ENCODE measurements at places on chromosomes 16 and 17.

DNA sequence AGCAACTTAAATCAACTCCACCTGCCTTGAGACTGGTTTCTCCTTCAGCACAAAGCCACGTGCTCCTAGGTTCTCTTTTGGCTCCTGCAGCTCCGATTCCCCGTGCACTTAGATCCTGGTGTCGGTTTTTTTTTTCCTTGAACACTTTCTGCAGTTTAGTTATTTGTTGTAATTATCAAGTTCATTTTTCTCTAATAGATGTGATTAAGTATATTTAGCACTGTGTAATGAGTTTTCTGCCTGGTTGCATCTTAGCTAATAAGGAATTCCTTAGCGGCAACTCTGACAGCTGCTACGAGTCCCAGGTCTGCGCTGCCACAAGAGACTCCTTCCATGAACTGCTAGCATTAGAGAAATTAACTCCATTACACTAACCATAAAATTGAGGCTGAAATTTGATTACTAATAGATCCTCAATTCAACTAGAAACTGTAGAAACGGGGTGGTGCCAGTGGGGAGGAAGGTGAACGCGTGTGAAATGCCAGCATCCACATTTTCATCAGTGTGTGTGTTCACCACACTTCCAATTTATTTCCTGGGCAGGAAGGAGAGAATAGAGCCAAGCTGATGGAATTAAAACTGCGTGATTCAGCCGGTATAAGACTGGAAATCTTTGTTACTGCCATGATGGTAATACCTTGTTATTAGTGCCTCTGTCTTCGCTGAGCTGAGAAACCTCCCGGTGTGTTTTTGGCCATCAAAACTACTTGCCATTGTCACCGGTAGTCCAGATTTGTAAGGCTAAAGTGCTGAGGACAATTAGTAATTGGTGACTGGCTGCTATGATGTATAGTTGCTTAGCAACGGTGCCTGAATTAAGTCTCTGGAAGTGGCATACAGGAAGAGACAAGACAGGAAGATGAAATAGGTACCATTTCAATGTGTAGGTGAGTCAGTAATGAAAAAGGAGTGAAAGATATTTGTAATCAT is 232.4 kb downstream of the IRX3 start:
- no peak for DNase-seq

DNA sequence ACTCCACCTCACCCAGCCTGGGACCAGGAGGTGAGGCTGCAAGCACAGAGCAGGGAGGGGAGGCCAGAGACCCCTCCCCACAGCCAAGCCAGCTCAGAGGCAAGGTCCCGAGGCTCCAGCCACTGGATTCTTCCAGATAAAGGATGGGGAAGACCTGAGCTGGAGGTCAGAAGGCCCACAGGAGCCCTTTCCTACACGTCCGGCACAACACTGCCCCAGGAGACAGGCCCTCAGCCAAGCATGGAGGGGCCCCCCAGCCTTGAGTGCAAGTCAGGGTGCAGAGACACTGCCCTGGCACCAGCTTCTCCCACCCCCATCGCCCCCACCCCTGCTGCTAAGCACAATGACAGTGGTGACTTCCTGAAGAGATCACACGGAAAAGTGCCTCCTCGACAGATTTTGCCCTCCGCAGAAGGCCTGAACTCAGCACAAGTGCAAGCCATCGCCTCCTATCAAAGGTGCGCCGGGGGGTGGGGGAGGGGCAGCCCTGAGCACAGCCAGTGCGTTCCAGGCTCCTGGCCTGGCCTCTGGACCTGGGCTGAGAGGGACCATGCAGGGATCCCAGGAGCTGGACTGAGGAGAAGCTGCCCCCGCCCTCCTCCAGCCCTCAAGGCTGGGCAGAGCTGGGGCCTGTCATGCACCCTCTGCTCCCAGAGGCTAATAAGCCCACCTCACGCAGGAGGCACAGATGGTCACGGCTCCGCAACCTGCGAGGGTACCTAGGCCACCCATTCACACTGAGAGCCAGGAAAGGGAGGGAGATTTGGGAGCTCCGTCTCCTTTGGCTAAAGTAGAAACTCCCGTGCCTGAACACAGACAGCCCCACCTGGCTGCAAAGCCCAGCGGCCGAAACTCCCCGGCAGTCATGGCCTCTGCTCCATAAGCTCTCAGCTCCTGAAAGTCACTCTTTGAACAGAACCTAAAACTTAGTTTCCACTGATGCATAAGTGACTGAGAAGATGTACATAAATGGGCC is 2.7 kb downstream of the MAFG start:
- no peak for DNase-seq

DNA sequence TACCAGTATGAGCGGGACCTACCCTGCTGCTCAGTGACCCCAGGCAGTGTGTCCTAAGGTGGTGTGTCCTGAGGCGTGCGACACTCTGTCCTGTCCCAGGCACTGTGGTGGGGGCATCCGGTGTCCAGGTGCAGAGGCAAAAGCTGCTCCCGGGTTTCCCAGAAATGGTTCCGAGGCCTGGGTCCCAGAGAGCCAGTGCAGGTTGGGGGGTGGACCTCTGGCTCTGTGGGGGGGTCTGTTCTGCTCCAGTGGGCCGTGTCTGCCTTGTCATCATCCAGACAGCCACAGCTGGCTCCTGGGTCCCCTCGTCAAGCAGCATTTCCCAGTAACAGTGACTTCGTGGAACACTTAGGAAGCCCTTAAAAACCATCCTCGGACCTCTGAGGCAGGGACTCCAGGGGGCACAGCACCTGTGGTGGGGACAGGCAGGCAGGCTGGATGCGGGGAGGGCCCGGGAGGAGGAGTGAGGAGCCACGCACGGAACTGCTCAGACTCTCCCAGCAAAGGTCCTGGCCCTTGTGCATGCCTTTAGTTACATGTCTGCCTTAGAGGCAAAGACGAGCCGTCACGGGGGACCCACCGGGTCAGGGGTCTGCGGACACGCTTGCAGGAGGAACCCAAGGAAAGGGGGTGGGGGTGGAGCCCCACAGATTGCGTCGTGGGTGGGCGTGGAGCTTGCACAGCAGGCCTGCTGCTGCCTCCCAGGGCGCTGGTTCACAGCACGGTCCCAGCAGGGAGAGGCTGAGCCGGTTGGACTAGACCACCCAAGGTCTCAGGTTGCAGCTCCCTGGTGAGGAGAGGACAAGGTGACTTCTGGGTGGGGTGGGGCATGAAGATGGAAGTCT is 5.6 kb downstream of the SLC16A3 start:
- no peak for DNase-seq

DNA sequence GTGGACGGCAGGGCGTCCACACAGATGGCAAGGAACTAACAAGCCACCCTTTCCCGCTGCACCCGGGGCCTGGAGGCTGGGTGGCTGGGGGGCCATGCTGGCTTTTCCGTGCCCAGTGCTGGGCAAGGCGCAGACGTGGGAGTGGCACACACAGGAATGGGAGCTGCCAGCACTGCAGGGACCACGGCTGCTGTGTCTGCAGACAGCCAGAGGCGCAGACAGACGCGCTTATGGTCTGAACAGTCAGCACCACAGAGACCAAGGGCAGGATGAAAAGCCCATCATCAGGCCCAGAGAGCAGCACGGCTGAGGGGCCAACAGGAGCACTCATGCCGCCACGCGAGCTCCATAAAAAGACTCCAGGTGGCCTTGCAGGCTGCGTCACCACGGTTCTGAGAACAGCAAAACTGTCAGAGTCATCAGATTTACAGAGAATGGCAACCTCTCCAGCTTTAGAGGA is 24.0 kb downstream of the PDIA2 start:
- no peak for DNase-seq

GRCh38 chr16:57042157-57043111 is 49.9 kb upstream of the CPNE2 start:
- DNase-seq: peak; percentile 70

- DNase-seq: no peak
Observed at GRCh38 chr17:43090022-43090421, 35.1 kb downstream of the BRCA1 start.

DNA sequence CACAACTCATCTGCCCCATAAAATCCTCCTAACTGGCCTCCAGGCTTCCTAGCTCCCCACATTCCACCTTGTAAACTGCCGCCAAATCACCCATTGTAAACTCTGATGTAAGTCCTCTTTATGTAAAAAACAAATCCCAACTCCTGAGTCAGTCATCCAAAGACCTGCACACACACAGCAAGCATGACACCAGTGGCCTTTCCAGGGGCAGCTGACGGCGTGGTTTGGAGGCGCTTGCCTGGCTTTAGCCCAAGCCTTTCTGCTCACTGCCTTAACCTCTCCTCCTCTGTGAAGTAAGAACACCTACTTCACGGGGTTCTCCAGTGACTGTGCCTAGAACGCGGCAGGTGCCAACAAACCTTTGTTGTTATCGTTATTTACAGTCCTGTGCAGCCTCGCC is 14.0 kb downstream of the UBE2O start:
- no peak for DNase-seq

- no peak for DNase-seq
Observed at GRCh38 chr16:75109732-75110243, 6.8 kb downstream of the LDHD start.

GRCh38 chr16:66926961-66927436 is 1.7 kb upstream of the RRAD start:
- DNase-seq: no peak

GRCh38 chr16:35745821-35746248 is 2286.4 kb downstream of the TP53TG3F start:
- DNase-seq: no peak

DNA sequence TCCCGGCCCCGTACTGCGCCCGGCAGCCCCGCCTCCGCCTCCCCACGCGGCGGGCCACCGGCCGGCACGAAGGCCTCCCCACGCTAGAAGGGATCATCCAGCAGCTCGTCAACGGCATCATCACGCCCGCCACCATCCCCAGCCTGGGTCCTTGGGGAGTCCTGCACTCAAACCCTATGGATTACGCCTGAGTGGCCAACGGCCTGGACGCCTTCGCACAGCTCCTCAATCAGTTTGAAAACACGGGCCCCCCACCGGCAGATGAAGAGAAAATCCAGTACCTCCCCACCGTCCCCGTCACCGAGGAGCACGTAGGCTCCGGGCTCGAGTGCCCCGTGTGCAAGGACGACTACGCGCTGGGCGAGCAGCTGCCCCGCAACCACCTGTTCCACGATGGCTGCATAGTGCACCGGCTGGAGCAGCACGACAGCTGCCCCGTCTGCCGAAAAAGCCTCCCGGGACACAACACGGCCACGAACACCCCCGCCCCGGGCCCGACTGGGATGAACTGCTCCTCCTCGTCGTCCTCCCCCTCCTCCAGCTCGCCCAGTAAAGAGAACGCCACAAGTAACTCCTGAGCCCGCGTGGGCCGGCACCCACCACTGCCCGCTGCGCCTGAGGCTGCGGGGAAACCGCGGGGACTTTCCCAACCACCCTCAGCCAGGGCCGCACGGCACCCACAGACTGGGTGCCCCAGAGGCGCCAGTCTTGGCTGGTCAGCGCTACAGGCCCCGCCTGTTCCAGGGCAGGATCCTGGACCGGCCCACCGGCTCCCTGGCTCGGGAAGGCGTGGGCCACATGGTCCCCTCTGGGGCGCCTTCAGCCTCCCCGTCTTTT is 39.0 kb upstream of the AKAP1 start:
- peak; percentile 4 for DNase-seq

GRCh38 chr16:65796481-65796880 is 570.0 kb upstream of the CDH5 start:
- DNase-seq: no peak

- DNase-seq: no peak
Observed at GRCh38 chr16:11669380-11670146, 1.3 kb downstream of the SNN start.

DNA sequence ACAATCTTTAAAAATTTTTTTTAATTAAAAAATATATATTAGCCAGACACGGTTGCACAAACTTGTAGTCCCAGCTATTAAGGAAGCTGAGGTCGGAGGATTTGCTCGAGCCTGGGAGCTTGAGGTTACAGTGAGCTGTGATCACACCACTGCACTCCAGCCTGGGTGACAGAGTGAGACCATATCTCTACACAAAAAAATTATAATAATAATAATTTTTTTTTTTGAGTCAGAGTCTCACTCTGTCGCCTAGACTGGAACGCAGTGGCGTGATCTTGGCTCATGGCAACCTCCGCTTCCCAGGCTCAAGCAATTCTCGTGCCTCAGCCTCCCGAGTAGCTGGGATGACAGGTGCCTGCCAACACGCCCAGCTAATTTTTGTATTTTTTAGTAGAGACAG is 23.8 kb downstream of the LITAF start:
- DNase-seq: no peak

- no peak for DNase-seq
Observed at GRCh38 chr17:73835605-73836004, 191.4 kb upstream of the SDK2 start.

DNA sequence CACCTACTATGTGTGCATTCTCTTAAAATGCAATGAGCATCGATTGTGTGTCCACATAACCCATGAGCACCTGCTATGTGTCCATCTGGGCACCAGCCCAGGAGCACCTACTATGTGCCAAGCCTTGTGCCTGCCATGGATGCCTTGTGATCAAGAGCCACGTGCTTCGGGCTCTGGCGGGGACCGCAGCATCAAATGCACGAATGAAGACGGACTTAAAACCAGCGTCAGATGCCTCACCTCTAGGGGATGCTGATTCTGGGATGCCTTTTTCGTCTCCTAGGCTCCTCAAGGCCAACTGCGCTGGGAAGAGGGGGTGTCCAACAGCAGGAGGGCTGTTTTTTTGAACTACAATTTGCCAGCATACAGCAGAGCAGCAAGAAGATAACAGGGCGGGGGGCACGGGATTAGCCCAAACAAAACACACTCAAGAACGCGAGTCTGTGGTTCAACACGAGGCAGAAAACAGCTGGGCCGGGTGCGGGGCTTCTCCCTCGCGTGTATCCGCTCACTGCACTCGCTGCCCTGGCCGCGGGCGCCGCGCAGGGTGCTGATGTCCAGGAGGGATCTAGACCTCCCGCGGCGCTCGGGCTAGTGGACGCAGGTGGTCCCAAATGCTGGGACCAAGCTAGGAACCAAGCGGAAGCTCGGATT is 1.2 kb upstream of the GLIS2 start:
- DNase-seq: no peak

DNA sequence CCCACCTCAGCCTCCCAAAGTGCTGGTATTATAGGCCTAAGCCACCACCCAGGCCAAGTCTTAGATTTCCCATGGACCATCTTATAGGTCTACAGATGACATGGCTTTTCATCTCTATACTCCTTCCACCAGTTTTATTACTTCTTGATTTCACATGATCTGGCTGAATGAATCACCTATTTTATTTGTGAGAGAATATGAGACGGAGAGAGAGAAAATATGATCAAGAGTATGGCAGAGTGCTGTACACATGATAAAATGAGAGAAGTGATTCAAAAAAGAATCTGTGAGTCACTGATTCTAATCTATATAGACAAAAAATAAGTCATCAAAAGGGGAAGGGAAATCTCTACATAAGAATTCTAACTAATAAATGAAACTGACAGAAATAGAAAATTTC is 13.7 kb downstream of the ACSM1 start:
- no peak for DNase-seq

DNA sequence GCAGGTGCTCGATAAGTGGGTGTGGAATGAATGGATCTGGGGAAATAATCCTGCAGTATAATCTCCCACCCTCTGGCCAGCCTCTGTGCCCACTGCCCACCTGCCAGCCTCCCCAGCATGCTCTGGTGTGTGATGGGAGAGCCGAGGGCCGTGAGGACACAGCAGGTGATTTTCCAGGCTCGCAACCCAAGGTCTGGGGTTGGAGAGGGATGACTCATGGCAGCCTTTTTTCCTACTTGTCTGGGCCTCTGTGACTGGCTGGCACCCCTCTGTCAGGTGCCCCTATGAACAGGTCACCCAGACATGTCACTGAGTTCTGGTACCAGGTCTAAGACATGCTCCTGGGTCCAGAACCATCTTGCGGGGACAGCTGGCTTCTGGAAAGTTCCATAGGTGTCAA is 385.7 kb upstream of the TNRC6C start:
- no peak for DNase-seq

All from activated T-cell treated with anti-CD3 and anti-CD28 coated beads for 4 hours (primary cell).